Karpas-422 (cell line): ENCODE measurements at places on chromosomes 16 and 17.

DNA sequence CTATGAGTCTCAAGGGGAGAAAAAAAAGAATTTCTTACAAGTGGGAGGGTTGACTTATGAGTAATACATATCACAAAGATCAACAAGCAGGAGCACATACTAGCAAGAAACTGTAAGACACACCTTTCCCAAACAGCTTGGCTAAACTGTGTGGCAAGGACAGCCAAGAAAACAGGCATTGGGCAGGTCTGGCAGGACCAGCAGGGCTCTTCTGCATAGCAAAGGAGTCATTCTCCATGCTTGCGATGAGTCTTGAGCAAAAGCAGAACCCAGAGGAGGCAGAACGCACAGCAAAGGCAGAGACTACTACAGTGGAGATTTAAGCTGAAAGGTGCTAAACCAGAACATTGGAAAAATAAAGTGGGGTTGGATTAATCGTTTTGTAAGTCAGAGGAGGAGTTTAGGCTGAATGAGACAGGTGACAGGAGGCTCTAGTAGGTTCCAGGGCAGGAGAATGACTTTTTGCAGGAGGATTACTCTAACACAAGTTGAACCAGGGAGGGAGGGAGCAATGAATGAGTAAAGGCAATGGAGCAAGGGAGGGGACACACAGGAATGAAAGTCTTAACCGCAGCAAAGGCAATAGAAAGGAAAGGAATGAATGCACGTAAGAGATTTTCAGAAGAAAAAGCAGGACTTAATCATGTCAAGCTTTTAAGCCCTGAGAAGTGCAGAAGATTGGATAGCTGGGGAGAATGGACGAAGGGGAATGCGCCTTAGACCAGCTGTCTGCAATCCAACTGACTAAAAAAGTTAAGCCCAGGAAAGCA, 2.7 kb downstream of the N4BP1 start:
- H3K4me1 ChIP-seq, result peaks cover 23% of the 10 kb centered on the region
- H3K27me3 ChIP-seq, result no peaks in the 10 kb centered on the region
- H3K36me3 ChIP-seq, result 0 out of 2 replicates have a peak, but pooled peaks cover 7% of the 10 kb centered on the region
- no peak for DNase-seq

DNA sequence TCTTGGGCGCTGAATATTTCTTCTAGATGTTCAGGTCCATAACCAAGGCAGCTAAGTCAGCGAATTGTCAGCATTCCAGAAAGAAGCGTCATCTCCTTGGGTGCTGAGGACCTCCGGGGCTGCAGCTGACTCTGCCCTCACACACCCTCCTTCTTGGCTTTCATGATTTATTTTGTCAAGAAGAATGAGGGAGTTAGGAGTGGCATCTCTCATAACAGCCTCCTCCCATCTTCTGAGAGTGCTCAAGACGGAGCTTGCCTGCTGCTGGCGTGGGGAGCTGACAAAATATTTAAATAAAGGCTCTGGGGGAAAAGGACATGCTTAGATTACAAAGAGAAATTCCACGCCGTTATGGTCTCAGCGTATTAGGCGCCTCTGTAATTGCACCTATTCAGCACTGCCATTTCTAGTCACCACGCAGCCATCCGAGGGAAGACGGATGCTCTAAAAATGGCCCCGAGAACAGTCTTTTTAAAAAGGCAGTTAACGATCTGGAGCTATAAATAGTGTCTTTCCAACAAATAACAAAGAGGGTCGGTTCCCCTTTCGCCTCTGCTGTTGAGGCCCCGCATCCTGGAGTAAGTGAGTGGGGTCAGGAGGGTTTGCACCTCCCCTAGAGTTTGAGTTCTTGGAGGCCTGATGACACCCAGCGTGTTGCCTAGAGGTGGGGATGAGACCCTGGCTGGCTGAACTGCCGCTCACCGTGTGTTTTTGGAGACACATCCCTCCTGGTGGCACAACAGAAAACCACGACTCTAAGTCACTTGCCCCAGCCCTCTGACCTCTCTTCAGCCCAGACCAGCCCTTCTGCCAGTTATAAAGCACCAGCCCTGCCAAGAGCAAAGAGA, 187.0 kb downstream of the CCDC182 start:
- DNase-seq, result no peak
- no peak overlapping the region for H3K4me3 ChIP-seq
- no peaks in the 10 kb centered on the region for H3K27me3 ChIP-seq
- 0 out of 2 replicates have a peak overlapping the region, but pooled peaks have one; percentile 5 for H3K27ac ChIP-seq
- peaks cover 24% of the 10 kb centered on the region for H3K4me1 ChIP-seq

DNA sequence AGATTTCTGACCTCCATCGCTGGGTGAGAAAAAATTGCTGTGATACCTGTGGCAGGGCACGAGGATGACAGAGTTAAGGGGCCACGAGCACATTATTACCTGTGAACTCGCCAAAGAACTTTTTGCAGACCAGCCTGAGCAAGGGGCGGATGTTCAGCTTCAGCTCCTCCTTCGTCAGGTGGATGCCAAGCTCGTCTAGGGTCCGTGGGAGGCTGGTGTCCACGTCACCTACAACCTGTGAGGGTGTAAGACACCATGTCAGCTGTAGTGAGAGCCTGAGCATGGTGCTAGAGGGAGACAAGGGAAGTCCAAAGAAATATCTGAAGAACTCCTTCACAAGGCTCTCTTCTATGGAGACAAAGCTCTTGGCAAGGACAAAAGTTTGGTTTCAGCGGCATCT, 17.1 kb downstream of the HIGD1B start:
- H3K27ac ChIP-seq, result no peak overlapping the region
- H3K27me3 ChIP-seq, result no peaks in the 10 kb centered on the region
- no peak for DNase-seq
- H3K4me3 ChIP-seq, result no peak overlapping the region

GRCh38 chr16:10610499-10611184, 30.2 kb upstream of the EMP2 start:
- DNase-seq, result no peak
- H3K36me3 ChIP-seq, result no peaks in the 10 kb centered on the region
- H3K4me3 ChIP-seq, result no peak overlapping the region

DNA sequence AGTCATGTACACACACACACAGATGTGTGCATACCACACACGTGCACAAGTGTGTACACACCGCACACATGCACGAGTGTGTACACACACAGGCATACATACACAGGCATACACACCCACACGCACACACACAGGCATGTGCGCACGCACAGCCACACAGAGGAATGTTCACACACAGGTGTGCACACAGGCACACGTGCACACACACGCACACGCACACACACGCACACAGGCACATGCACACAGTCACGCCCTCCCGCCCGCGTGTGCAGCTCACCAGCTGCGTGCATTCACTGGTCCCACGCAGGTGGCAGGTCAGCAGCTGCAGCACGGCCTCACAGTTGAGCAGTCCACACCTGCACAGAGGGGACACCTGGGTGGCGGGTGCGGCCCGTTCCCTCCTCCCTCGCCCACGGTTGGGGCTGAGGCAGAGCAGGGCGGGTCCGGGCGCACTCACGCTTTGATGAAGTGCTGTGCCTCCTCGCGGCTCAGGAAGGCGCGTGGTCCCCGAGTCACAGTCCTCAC, 7.7 kb downstream of the TEPSIN start:
- H3K4me3 ChIP-seq, result no peak overlapping the region
- H3K36me3 ChIP-seq, result no peaks in the 10 kb centered on the region
- H3K27ac ChIP-seq, result no peak overlapping the region
- DNase-seq, result no peak
- no peaks in the 10 kb centered on the region for H3K4me1 ChIP-seq

DNA sequence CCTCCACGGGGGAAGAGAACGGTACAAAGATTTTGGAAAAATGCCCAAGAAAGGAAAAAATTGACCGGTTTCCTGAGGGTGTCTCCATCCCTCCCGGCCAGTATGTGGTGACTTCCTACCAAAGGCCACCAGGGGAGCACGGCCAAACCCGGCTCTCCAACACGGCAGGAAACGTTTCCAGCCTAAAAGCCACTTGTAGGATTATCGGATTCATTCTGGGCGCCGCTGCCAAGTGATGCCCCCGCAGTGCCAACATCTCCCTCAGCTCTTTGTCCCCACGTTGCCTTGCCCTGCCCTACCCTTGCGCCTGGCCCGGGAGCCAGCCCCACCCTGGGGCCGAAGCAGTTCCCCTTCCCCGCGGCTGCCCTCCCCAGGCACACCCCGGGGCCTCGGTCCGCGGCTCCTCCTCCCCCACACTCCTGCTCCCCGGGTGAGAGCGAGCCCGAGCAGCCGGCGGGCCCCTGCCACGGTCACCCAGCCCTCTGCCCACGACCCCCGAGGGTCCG, 688 bp downstream of the CRK start:
- H3K4me3 ChIP-seq, result peak overlapping the region; percentile 98
- peak; percentile 74 for DNase-seq
- no peaks in the 10 kb centered on the region for H3K27me3 ChIP-seq
- H3K36me3 ChIP-seq, result peaks cover 9% of the 10 kb centered on the region; the same call in 1 of the 2 replicates
- H3K27ac ChIP-seq, result peak overlapping the region; percentile 75

DNA sequence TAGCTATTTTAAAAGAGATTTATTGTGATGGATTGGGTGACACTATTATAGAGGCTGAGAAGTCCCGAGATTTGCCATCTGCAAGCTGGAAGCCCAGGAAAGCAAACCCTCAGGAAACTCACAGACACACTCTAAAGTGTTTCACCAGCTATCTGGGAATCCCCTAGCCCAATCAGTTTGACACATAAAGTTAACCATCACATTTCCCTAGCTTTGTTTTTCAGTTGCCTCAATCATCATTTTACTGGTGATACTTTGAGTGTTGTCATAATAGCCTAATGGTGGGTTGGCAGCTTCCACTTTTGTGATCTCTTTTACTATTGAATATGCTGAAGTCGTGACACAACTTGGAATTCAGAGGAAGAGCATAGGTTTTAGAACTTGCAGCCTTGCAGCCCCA, 1.8 kb downstream of the SGF29 start:
- peak overlapping the region; percentile 91 for H3K27ac ChIP-seq
- H3K27me3 ChIP-seq, result no peaks in the 10 kb centered on the region
- DNase-seq, result no peak

GRCh38 chr16:17343028-17343427, 127.7 kb downstream of the XYLT1 start:
- DNase-seq, result no peak
- H3K4me3 ChIP-seq, result no peak overlapping the region
- H3K27me3 ChIP-seq, result no peaks in the 10 kb centered on the region
- H3K36me3 ChIP-seq, result no peaks in the 10 kb centered on the region
